Prostate gland (tissue), 2 donors: ENCODE measurements at places on chromosomes 4 and X. TPM values are rescaled to one million over a fixed set of nuclear protein-coding genes. Genes with fewer than 3 reads are reported as not detected.
A peak's percentile ranks its signal among the peaks of the same experiment; 100 is the strongest.

DNA sequence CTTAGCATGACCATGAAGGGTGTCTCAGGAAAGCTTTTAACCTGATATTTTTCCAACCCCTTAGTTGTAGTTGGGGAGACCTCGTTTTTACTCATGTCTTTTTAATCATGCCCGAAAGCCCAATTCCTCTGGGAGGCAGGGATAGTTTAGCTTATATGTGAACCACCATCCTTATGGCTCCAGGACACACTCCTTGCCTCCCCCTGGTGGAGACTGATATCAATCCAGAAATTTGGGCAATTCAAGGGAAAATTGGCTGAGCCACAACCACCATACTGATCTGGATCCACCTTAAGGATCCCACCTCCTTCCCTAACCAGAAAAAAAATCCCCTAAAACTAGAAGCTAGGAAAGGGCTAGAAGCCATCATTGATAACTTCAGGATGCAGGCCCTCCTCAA lies 13.4 kb upstream of the COL25A1 start:
- H3K4me3 ChIP-seq: no peak overlapping the region
- H3K27me3 ChIP-seq: peaks cover 2% of the 10 kb centered on the region
- DNase-seq: no peak
- H3K4me1 ChIP-seq: no peaks in the 10 kb centered on the region

- DNase-seq: no peak
- no peak overlapping the region for H3K4me3 ChIP-seq
- no peaks in the 10 kb centered on the region for H3K4me1 ChIP-seq
- no peaks in the 10 kb centered on the region for H3K27me3 ChIP-seq
- H3K36me3 ChIP-seq: no peaks in the 10 kb centered on the region
- no peak overlapping the region for H3K27ac ChIP-seq
Measured at GRCh38 chrX:43469391-43470054, 186.6 kb upstream of the MAOA start.

The MAGED4 gene
- total RNA-seq: 7.9 TPM

DNA sequence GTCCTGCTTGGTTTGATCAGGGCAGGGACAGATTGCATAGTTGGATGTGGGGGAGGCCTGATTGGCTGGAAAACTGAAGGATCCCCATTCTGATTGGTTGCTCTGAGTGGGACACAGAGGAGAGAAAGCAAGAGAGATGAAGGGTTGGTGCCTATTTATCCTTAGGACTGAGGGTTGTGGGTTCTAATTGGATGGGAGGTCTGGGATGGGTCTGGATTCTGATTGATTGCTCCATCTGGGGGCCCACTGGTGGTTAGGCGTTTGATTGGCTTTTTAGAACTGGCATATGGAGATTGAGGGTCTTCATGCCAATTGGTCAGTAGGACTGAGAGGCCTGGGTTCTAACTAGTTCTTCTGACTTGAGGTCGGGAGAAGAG lies 644 bp upstream of the EBP start:
- H3K36me3 ChIP-seq: no peaks in the 10 kb centered on the region
- no peak for DNase-seq
- H3K27me3 ChIP-seq: no peaks in the 10 kb centered on the region
- no peak overlapping the region for H3K4me3 ChIP-seq
- peak overlapping the region; percentile 68 for H3K27ac ChIP-seq
- no peaks in the 10 kb centered on the region for H3K4me1 ChIP-seq

The SCLT1 gene
- 7.0 TPM for total RNA-seq

- H3K4me1 ChIP-seq: no peaks in the 10 kb centered on the region
- no peak overlapping the region for H3K27ac ChIP-seq
- H3K27me3 ChIP-seq: no peaks in the 10 kb centered on the region
- no peaks in the 10 kb centered on the region for H3K36me3 ChIP-seq
Measured at GRCh38 chr4:85603437-85604336, 128.7 kb downstream of the ARHGAP24 start.

DNA sequence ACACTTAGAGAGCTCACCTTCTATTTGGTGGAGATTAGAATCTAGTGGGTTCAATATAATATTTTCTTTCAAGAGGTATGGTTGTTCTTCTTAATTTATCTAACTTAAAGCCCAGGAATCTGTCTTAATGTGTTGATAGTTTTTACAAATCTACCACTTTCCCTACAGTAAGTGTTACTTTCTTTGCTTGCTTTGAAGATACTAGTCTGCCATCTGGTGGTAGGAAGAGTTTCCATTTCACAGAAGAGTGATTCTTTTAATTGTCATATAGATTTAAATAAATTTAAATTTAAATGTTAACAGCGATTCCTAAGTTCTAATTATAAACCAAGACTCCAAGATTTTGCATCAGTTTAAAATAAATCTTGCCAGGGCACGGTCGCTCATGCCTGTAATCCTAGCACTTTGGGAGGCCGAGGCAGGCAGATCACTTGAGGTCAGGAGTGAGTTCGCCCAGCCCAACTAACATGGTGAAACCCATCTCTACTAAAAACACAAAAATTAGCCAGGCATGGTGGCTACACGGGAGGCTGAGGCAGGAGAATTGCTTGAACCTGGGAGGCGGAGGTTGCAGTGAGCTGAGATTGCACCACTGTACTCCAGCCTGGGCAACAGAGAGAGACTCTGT lies 43.5 kb downstream of the NUDT9 start:
- peak; percentile 21 for DNase-seq
- H3K4me3 ChIP-seq: no peak overlapping the region
- H3K4me1 ChIP-seq: no peaks in the 10 kb centered on the region
- no peak overlapping the region for H3K27ac ChIP-seq

DNA sequence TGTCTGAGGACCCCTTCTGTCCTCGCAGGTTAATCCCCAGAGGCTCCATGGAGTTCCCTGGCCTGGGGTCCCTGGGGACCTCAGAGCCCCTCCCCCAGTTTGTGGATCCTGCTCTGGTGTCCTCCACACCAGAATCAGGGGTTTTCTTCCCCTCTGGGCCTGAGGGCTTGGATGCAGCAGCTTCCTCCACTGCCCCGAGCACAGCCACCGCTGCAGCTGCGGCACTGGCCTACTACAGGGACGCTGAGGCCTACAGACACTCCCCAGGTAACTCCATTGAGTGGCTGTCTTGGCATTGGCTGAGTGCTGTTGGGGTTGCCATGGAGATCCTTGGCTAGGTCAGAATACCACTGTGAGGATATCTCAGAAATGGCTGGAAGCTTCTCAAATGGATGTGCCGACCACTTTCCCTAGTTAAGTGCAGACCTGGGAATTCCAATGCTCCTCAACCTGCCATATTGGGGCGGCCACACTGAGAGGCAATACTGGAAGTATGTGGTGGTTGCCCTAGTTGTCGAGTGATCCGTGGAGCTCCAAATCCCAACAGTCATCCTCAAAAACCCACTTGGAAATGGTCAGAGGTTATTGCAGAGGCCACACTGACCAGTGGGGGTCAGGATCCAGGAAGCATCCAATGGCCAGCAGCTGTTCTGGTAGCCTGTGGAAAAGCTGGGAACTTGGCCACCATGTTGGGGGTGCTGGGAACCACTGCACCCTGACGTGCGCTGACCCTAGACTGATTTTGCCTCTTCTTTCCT lies 4.9 kb downstream of the GATA1 start:
- no peak overlapping the region for H3K27ac ChIP-seq
- H3K36me3 ChIP-seq: no peaks in the 10 kb centered on the region
- DNase-seq: no peak
- H3K27me3 ChIP-seq: no peaks in the 10 kb centered on the region
- H3K4me3 ChIP-seq: no peak overlapping the region

DNA sequence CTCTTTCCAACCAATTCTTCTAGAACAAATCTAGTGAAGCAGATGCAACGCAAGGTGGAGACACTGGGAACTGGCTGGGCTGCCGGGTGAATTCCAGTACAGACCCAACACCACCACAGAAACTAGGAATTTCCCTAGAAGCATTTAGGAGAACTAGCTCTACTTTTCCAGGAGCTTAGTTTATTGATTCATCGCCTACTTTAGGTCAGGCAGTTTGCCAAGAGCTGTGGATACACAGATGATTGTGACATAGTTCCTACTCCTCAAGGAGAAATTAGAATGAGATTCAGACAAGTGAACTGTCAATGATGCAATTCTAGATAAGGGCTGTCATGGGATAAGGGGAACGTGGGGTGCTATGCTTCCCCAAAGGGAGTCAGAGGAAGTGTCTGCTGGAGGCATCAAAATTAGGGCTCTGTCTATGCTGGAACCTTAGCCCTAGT lies 350.0 kb downstream of the CAMK2D start:
- H3K27me3 ChIP-seq: no peaks in the 10 kb centered on the region
- H3K4me1 ChIP-seq: no peaks in the 10 kb centered on the region
- H3K36me3 ChIP-seq: no peaks in the 10 kb centered on the region
- no peak overlapping the region for H3K4me3 ChIP-seq

DNA sequence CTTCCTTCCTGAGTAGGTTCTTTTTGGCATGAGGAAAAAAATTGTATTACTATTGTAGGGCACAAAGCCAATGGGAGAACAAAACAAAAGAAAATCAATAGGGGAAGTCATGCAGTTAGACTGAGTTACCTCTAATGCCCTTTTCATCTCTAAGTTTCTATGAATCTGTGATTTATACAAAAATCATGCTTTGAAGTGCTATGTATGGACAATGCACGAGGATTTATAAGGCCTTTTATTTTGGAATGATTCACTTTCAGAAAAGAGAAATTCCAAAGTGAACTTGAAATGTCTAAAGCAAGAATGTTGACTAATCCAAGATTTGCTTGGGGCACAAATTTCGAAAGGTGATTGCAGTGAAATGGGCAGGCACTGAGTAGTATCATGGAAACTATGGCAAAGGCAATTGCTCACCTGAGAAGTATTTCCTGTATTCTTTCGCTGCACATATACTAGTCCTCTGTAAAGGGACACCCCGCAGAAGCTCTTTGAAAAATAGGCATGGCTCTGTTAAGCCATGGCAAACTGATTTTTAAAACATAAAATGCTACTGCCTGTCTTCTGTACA lies 52.8 kb downstream of the ADGRG4 start:
- DNase-seq: no peak
- H3K27me3 ChIP-seq: no peaks in the 10 kb centered on the region

GRCh38 chr4:146243141-146243882 lies 29.0 kb downstream of the REELD1 start:
- no peak overlapping the region for H3K4me3 ChIP-seq
- no peak overlapping the region for H3K27ac ChIP-seq

The EDNRA gene
- total RNA-seq: 17.8 TPM

DNA sequence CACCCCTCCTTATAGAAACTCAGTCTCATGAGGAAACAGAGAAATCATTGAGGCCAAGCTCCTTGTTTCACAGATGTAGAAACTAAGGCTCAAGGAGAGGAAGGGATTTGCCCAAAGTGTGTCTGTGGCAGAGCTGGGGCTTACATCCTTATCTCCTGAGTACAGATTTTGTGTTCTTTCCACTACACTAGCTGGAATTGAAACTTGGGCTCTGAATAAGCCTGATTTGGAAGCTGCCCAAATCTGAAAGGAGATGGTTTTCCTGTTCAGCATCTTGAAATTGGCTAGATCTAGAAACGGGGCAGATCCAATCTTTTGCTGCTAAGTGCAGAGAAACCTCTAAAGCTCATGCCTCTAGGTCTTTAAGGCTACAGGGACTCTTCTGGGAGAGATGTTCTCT lies 24.3 kb downstream of the AWAT2 start:
- H3K27ac ChIP-seq: no peak overlapping the region
- H3K27me3 ChIP-seq: no peaks in the 10 kb centered on the region
- no peak for DNase-seq

DNA sequence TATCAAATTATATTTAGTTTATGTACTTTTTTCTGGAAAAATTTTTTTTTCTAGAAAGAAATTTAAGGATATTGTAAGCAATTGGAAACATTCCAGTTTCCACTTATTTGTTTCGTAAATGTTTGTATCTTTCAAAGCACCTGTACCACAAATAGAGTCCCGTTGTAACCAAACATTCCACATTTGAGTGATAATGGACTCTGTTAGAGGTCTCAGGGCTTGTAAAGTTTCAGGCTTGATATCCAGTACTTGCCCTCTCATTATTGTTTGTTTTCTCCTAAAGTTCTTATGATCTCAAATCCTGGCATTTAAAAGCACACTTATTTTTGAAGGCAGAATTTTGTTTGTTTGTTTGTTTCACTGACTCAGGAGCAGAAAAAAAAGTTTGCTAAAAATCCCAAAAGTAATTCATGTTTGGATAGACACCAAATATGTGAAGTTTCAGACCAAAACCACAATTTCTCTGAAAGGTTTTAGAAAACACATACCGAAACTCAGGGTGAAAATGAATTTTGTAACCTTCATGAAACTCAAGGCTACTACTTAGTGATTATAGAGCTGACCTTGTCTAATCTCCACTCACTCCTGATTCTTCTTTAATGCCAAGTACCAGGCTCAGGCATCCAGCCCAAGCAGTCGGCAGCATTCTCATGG lies 5.7 kb upstream of the TMEM192 start:
- no peaks in the 10 kb centered on the region for H3K4me1 ChIP-seq
- no peak overlapping the region for H3K27ac ChIP-seq
- no peak overlapping the region for H3K4me3 ChIP-seq
- no peak for DNase-seq

DNA sequence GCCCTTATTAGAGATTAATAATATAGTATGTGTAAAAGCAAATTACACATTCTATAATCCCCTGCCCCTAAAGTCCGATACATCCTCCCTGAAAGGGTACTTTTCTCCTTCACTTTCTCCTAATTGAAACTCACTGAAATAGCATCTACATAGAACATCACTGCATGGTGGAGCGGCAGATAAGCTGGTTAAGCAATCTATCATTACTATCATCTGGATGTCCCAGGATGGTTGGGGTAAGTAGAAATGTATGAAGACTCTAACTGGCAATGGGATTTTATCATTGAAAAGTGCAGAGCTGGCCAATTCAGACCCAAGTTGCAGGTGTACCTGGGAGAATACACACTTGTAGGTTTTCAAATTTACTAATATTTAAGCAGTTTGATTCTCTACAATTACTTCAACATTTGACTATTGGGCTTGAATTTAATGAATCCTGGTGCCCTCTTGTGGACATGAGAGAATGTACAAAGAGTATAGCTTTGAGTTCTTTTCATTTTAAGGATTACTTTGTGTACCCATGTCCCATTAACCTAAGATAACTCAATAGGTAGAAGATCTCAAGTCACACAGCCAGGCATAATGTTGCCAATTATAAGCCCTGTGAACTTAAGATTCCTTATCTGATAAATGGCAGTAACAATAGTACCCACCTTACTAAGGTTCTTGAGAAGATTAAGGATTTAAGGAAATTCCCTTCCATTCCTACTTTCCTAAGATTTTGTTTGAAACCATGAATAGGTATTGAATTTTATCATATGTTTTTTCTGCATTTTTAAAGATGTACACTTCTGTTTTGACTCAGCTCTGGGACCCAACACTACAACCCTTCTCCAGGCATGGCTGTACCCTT lies 69.8 kb downstream of the SHROOM3 start:
- H3K27ac ChIP-seq: no peak overlapping the region
- peak; percentile 28 for DNase-seq
- H3K4me3 ChIP-seq: no peak overlapping the region
- H3K27me3 ChIP-seq: no peaks in the 10 kb centered on the region

- no peak overlapping the region for H3K27ac ChIP-seq
- DNase-seq: no peak
- H3K4me3 ChIP-seq: no peak overlapping the region
- no peaks in the 10 kb centered on the region for H3K36me3 ChIP-seq
- H3K4me1 ChIP-seq: no peaks in the 10 kb centered on the region
Measured at GRCh38 chr4:69977582-69977981, 12.1 kb upstream of the CSN2 start.
